Testis (tissue), 5 donors: ENCODE measurements at places on chromosomes 7 and 10.

DNA sequence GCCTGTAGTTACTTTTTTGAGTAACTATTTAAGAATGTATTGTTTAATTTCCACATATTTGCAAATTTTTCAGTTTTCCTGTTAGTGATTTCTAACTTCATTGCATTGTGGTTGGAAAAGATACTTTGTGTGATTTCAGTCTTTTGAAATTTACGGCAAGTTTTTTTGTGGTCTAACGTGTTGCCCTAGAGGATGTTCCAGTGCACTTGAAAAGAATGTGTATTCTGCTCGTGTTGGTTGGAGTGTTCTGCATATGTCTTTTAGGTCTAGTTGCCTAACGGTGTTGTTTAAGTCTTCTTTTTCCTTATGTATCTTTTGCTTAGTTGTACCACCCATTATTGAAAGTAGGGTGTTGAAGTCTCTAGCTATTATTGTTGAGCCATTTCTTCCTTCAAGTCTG lies 59.7 kb downstream of the LCOR start:
- no peak for DNase-seq

DNA sequence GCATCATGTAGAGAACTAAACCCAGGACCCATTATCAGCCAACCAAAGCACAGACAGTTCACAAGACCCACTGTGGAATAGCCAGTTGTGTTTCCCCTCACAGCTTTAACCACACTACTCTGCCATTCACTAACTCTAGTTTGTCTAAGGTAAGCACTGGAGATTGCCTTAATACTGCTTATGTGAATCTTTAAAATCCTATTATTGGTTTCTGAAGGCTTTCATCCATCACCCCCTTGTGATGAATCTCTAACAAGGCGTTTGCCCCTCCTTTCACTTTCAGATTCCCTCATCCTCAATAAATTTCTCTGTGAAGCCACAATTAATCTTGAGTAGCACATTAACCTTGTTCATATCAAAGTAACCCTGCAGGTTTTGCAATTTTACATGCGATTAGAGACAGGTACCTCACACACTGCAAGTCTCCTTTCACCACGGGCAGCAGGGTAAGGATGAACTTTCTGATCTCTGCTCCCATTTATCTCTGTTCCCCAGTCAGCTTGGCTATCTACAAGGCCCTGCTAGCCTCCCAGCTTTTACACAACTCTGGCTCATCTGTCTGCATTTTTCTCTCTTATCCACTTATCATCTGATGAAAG lies 785.6 kb downstream of the REEP3 start:
- no peak for DNase-seq

DNA sequence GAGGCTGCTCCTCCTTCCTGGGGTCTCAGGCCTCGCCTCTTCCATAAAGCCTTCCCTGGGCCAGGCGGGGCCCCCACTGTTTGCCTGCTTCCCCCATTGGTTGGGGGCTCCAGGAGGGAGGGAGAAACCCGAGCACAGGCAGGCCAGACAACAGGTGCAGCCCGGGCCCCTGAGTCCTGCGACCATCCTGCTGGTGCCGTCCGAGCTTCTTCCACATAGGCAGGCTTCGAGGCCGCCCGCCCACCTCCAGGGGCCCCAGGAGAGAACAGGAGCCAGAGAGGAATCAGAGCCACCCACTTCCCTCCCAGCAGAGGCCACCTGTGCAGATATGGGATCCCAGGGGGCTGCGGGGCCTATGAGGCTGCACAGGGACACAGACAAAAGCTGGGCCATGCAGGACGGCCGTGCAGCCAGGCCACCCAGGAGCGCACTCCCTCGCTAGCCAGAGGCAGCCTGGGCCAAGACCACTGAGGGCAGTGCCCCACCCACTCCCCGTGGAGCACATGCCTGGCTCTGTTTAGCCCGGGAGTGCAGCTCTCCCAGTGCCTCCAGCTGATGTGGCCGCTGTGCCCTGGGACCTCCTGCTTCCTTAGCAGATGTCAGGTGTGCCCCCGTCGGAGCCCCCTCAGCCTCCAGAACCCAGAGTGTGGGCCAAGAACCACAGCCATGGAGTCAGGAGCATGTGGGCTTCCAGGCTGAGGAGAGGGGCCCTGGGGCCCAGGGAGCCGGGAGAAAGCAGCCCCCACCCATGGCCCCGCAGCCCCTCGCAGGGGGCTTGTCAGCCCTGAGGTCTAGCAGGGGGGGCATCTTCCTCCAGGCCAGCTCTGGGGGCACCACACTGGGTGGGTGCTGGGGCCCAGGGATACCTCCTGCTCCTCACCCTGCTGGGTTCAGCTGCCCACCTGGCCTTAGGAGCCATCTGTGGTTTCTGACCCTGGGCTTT lies 59.9 kb upstream of the INPP5A start:
- no peak for DNase-seq

GRCh38 chr10:49068209-49068608 lies 47.1 kb downstream of the VSTM4 start:
- DNase-seq = no peak

GRCh38 chr7:54394834-54395233 lies 147.3 kb upstream of the VSTM2A start:
- no peak for DNase-seq

- DNase-seq = no peak
Measured at GRCh38 chr7:95662987-95663386, 66.7 kb upstream of the PDK4 start.

DNA sequence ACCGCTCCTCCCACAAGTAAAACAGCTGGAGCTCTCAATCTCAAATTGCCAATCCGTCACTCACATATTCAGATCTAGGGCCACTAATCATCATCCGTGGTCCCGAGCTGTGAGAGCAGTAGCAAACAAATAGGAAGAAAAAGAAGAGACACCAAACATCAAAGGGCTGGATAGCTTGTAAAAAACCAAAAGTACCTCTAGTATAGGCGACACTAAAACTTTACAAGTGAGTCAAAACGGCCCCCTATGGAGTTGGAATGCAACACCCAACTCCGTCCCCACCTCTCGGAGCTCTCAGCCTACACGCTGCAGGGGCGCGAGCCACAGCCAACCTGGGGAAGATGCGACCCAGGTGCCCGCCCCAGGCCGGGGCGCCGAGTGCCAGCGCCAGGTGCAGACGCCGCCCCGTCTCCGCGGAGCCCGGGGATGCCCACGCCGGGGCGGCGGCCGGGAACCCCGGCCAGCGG lies 581 bp downstream of the FAM3C start:
- DNase-seq = peak; percentile 48

DNA sequence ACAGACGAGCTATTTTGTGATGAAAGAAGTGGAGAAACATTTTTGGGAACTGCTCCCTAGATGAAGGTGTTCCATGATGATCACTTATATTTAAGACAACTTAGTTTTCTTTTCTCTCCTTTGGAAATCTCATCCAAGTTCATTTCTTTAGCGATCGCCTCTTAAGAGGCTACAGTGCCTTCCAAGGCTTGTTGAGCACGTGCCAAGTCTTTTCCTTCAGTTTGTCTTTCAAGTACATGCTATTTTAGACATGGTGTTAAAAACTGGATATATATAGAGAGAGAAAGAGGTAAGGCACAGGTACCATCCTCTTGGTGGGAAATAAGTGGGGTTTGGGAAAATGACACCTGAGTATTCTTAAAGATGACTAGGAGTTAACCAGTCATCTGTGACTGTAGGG lies 2.7 kb downstream of the ADK start:
- DNase-seq = no peak

DNA sequence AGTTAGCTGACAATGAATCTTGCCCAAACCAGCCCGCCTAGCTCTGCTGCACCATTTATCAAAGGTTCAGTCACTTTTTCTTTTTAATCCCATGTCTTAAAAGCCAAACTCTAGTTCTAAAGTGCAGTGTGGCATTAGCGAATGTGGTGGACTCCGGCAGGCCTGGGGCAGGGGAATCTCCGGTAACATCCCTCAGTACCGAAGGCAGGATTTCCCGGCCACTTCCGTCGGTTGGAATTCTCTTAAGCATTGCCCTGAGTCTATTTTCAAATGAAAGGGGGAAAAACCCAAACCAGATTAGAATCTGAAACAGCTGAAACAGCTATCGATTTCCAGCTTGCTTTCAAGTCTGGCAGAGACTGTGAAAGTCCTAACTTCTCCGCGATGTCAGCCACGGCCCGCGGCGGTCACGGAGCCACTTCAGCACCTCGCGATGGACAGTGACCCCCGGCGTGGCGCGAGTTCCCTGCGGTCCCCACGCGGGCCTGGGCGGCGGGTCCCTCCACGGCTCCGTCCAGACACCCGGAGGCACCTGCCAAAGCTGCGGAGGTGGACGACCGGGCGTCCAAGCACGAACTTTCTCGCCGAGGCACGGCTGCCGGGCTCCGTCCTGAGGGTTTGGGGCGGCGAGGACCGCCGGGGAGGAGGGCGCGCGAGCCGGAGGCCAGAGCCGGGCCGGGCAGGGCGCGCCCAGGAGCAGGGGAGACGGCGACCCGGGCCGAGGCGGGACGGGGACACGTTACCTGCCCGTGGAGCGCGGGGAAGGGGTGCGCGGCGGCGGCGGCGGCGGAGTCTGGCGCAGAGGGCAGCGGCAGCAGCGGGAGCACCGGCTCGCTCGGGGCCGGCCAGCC lies 745 bp downstream of the TCERG1L start:
- DNase-seq = peak; percentile 51

GRCh38 chr7:100029596-100029995 lies 14.2 kb downstream of the ZKSCAN1 start:
- DNase-seq = no peak

DNA sequence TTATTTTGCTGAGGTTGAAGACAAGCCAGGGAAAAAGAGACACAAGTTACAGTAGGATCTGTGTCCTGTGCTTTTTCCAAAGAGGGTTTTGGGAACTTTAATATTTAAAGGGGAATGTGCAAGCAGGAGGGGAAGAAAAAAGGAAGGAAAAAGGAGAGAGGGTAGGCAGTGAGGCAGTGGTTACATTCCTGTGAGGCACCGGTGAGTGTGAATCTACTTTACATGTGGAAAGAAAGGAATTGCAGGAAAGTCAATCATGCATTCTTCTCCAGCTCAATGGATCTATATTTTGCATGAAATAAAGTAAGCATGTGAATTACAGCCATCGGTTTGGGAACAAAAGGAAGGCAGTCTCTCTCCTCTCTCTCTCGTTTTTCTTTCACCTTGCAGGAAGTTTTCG lies 12.6 kb upstream of the DYNC2I1 start:
- no peak for DNase-seq

- no peak for DNase-seq
Measured at GRCh38 chr10:104989880-104990279, 348.8 kb downstream of the SORCS3 start.

DNA sequence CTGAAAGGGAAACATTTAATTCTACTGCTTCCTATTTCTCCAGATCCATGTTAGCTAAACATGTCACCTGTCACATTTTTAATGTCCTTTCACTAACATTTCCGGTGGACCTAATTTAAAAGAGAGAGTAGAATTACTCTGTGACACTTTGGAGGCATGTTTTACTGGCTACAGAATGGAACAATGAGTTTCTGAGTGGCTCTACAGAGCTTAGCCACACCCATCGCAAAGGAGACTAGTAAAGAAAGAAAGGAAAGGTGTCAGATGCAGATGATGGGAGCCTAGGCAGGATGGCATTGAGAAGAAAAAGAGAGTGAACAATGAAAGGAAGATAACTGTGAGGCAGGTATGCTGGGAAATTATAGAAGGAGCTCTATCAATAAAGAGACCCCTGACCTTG lies 35.9 kb downstream of the NDUFB2 start:
- DNase-seq = no peak

DNA sequence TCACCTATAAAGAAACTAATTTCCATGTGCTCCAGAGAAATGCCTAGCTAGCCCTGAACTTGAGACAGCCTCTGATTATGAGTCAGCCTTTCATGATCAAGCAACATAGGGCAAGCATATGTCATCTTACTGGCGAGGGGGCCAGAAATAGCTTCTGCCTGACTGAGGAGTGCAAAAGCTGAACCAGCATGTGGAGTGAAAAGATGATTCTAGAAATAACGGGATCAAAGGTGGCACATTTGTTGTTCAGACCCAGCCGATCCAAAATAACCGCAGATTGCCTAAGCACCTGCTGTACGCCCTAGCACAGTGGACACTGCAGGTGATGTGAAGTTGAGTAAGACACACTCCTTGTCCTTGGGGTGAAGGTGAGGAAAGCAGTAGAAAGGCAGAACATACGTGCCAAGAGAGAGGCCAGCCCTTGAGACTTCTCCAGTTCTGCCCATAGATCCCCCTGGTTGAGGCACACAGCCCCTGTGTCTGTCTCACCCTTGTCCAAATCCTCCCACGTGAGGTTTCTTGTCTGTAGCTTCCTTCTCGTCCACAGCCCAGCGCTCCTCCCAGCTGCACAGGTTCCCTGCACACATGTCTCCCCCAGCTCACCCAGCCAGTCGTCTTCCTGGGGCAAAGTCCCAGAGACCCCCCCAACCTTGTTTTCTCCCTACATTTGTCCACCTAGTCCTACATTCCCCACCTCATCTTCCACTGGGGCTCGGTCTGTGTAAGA lies 2.8 kb upstream of the BCL7B start:
- DNase-seq = no peak

DNA sequence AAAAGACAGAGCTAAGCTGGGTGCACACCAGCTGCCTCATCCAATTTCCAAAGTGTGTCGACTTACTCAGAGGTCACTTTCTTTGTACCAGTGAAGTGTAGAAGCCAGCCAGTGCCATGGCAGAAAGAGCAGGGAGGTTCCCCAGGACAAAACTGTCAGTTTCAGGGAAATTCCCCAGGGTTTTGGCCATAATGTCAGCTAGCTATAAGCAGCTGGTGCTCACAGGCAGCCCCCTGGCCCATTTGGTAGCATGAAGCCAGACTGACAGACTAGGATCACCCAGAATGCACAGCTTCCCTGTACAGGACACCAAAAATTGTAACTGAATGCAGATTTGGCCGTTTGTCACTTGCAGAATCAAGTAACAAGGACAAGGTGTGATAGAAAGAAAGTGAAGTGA lies 28.6 kb downstream of the MRPL32 start:
- DNase-seq = no peak

DNA sequence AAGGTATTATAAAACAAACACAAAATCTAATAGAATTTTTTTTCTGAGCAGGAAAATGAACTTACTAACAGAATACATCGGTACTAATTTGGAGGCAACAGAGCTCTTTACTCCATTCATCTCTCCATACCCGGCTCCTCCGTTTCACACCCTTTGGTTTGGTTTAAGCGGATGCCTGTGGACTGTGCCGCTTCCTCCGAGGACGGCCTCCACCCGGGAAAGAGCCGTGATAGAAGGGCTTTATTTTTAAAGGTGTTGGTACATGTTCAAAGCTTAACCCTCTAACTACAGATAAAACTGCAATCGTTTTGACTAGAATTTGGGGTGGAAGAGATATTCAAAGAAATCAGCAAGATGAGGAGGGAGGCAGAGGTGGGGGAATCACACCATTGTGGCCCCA lies 1.9 kb downstream of the VIPR2 start:
- DNase-seq = peak; percentile 10

- no peak for DNase-seq
Measured at GRCh38 chr7:26533217-26533616, 241.6 kb downstream of the SNX10 start.

DNA sequence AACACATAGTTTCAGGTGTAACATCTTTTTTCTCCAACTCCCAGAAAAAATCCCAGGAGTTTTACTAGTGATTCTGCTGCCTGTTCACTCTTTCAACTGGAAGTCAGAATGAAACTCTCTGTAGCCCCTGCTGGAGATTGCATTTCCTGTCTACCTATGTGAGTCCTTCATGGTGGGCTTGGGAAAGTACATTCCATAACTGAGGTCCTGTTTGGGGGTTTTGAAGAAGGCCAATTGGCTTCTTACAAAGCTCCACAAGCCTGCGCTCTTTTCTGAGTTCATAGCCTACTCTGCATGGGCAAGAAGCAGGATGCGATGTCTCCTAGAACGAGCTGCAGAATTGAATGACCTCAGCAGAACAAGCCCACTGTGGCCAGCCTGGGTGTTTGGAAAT lies 86.7 kb downstream of the LYZL2 start:
- no peak for DNase-seq

GRCh38 chr10:97974526-97975525 lies 55.6 kb downstream of the CRTAC1 start:
- DNase-seq = no peak
